ENCODE measurements at places on chromosomes 6 and 20.
A peak's percentile ranks its signal among the peaks of the same experiment; 100 is the strongest.

- DNase-seq, result no peak
Observed at GRCh38 chr6:20620043-20620442, 85.8 kb downstream of the CDKAL1 start.

GRCh38 chr6:168130697-168131371 lies 51.8 kb upstream of the FRMD1 start:
- no peak for DNase-seq

- no peak for DNase-seq
Observed at GRCh38 chr6:7545316-7546019, 4.0 kb downstream of the DSP start.

GRCh38 chr20:63441136-63442099 lies 31.0 kb downstream of the KCNQ2 start:
- peak; percentile 32 for DNase-seq

GRCh38 chr6:38587766-38588362 lies 51.9 kb downstream of the BTBD9 start:
- DNase-seq, result no peak

DNA sequence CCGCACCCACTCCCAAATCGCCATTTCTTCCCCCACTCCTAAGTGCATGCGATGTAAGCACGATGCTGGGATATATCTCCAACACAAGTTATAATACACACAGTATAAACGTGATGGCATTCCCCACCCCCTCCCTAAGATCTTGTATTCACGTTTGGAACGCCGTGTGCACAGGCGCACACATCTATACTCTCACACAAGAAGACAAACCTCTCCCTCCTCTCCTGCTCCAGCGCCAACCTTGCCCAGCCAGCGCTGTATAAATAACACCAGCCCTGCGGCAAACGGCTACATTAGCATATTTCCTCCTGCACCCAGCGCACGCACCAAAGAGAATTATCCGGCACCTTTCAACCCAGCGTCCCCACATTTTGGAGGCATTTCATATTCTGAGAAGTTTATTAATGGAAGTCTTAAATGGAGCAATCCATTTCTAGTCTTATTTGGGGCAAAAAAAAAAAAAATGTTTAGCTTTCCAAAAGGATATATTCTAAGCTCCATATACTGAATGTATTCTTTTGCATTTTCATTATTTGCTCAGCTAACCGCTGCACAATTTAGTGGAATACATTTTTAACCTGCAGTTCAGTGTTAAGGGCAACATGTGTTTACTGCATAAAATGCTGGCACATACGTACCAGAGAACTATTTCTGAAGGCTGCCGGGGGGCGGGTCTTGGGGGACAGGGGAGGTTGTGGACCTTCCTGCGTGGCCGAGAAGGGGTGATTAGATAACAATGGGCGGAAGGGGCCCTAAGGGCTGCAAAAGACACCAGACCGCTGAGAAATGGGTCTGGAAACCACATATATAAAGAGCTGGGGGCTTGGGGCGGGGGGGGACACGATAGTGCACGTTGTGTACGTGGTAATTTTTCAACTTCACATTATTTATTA lies 1.1 kb upstream of the SLC22A23 start:
- DNase-seq, result no peak

DNA sequence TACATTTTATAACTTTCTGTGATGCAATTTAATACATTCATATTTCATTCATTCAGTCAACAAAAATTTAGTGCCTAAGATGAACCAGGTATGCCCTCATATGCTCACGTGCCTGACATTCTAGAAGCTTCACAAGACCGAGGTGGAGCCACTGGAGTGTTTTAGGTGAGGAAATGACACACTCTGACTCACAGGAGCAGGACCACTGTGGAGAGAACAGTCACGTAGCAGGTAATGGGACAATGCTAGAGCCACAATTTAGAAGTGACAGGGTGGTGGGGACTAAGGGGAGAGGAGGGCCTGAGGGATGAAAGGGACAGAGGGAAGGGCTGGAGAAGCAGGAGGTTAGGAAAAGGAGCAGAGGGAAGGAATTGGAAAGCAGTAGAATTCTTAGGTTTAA lies 17.6 kb upstream of the HLA-A start:
- DNase-seq, result no peak

DNA sequence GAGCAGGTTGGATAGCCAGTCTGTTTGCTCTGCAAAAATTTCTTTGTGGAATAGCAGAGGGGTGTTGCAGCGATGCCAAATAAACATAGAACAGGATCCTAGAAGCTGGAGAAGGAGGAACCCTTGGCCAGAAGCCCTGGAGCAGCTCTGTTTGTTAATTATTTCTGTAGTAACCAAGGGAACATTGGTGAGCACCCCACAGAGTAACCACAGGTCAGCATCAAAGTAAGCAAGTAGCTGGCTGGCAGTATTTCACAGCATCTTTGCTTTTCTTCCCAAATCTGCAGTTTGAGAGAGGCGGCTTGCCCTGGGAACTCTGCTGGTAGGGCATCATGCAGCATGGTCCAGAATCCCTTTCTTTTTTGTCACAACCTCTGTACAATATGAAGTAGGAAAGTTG lies 12.7 kb upstream of the APMAP start:
- no peak for DNase-seq

DNA sequence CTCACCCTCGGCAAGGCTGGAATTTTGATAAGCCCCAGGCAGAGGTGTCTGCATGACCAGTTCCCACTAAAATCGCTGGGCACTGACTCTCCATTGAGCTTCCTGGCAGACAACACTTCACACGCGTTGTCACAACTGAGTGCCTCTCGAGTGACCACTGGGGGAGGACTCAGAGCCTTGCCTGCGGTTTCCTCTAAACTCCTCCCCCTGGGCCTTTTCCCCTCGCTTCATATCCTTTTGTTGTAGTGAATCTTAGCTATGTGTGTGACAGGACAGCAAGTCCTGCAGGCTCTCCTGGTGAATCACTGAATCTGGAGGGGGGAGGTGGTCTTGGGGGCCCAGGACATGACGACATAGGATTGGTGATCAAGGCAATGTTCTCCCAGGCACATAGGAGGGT lies 670.8 kb downstream of the PRKN start:
- no peak for DNase-seq

DNA sequence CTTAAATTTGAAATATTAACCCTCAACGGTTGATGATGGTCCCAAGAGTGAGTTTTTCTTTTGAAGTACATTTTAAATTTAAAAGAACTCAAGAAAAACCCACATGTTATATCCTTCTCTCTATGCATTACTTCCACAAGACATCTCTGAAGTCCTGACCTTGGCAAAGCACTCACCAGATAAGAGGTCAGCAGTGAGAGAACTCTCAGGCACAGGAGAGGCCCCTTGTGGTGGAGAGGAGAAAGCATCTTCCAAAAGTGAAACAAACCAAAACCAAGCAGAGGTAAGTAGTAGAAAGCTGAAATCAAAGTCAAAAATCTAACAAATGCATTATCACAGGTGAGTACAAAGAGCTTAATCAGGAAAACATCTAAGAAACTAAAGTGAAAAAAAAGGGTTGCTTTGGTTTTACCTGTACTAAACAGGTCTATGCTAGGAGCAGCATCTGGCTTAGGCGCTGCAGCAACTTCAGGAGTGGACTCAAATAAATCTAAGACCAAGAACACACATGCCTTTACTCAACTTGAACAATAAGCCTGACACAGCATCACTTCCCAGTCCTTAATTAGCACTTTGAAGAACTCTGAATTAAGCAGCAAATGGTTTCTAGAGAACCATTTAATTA lies 80.5 kb downstream of the PRSS35 start:
- DNase-seq, result no peak

GRCh38 chr6:14276071-14276470 lies 158.5 kb downstream of the CD83 start:
- DNase-seq, result no peak

DNA sequence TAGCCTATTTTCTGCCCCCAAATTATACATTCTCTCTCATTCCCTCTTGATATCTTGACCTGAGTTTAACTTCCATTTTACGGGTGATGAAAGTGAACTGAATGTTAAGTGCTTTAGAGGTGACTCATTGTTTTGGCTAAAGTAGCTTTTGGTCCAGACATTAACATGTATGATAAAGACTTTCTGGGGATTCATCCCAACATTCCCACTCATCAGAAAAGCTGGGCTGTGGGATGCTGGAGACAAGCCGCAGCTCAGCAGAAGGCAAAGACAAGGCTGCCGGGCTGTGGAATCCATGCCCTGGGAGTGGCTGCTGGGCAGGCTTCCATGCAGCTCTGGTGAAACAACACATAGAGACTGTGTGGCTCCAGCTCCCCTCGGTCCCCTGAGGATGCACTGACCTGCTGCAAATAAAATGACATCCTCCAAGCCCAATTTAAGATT lies 89.9 kb upstream of the SYNDIG1 start:
- no peak for DNase-seq

GRCh38 chr20:33291830-33292355 lies 8.9 kb downstream of the BPIFB1 start:
- DNase-seq, result peak; percentile 43

- no peak for DNase-seq
Observed at GRCh38 chr6:32844839-32845383, 1.1 kb upstream of the PSMB8 start.

DNA sequence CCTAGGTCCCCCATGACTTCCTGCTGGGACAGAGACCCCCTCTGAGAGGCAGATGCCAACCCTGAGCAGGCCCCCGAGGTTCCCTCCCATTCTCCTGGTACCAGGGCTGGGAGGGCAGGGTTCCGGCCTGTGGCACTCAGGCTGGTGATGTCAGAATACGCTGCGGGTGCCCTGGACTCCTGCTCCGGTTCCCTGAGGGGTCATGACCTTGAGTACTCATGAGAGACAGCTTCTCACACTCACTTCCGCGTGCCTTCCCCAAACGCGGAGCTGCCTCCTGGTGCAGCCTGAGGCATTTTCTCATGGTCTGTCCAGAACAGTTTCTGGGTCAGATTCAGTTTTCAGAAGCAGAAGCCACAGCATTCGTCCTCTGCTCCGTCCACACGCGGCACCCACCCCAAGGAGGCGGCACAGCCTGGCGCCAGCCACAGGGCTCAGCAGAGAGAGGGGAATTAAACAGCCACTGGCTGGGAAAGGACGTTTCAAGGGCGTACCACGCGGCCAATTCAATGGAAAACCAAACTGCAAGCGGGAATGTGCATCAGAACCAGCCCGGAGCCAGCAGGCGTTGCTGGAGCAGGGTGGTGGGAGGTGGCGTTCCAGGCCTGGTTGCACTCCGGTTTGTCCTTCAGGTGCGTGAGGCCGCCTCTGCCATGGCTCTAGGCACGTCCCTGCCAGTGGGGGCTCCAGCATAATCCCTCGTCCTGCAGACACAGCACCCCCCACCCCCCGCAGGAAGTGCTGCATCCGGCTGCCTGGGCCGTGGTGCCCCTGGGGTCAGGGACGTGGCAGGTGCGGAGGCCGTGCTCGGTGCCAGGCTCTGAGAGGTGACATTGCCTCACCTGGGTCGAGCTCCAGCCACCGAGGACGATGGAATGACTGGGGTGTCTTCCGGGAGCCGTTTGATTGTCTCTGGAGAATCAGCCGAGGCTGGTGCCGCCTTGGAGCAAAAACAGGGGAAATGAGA lies 58.3 kb upstream of the BHLHE23 start:
- no peak for DNase-seq

GRCh38 chr6:122401104-122401503 lies 1.7 kb downstream of the HSF2 start:
- no peak for DNase-seq

DNA sequence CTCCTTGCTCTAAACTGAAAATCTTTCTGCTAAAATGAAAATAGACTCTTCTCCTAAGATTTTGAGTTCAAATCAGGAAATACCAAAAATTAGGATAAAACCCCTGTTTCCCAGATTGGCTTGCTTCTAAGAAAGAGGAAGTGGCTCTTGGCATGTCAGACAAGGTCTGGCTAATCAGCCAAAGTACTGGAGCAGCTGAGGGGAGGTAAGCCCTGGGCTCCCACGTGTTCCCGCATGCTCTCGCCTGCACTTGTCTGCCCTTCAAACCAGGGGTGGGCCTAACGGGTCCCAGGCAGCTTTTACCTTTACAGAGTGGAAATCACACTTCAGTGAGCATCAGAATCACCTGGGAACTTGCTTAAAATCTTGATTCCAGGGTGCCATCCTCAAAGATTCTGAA lies 43.2 kb upstream of the GABRR1 start:
- DNase-seq, result no peak

- DNase-seq, result no peak
Observed at GRCh38 chr20:48181261-48181935, 396.1 kb upstream of the SULF2 start.

- no peak for DNase-seq
Observed at GRCh38 chr6:139028215-139028657, 309 bp upstream of the ABRACL start.

DNA sequence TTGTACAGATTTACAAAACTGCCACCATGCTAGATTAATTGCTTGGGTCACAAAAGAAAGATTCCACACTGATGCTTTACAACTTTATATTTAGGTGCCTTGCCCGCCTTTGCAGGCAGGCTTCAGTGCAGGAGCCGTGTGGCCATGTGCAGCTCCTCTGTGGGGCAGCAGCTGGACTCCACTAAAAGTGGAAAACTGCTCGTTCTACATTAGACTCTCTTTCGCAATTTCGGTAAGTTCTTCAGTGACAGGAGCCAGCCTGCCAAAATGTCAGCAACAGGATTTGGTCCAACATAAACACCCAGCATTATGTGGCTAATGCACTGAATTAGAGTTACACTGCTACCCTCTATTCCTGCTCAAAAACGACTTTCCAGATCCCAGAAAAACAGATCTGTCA lies 174.4 kb upstream of the KCNK16 start:
- DNase-seq, result no peak

GRCh38 chr6:108633436-108633835 lies 72.7 kb downstream of the FOXO3 start:
- DNase-seq, result no peak

DNA sequence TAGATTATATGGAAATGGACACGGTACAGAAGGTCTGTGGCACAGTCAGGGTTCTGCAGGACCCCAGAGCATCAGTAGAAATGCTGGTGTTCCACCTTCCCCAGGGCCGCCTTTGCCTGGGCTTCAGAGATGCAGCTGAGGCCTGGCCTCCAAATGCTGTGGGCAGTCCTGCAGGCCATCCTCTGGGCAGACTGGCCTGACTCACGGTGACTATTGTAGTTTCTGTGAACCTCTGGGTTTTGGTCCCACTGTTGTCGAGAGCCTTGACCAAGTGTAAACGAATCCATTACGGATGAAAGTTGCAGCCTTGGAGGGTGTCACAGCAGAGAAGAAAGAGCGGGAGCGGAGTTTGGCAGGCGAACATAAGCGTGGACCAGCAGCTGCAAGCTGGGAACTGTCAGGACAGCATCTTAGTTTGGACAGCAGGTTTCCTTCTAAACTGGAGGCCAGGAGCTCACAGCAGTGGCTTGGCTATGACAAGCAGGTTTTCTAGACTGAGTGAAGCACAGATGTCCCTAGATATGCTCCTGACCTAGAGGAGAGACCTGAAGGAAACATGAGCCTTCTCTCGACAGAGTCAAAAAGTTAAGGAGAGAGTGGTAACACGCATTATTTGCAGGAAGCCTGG lies 46.2 kb upstream of the BCLAF1 start:
- DNase-seq, result no peak

DNA sequence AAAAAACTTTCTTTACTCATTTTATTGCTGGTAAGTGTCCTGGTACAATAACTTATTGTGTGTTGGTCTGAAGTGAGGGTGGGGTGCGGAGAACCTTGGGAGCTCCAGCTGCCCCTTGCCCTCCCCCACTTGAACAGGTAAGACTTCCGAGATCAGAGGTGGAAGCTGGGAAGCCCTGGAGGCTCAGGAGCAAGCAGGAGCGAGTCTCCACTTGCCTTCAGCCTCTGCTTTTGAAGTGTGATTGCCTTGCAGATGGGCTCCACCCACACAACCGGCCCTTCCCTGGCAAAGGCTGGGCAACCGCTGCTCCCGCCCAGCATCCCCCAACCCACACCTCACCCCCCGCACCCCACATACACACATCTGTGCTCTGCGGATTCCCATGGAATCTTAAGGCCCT lies 179.6 kb downstream of the TFAP2C start:
- no peak for DNase-seq
